T-helper 17 cell (primary cell): ENCODE measurements at places on chromosomes 7 and 10.

- no peak for DNase-seq
Observed at GRCh38 chr7:21276471-21277035, 151.3 kb upstream of the SP4 start.

- DNase-seq, result no peak
Observed at GRCh38 chr7:45670717-45671116, 96.5 kb downstream of the ADCY1 start.

DNA sequence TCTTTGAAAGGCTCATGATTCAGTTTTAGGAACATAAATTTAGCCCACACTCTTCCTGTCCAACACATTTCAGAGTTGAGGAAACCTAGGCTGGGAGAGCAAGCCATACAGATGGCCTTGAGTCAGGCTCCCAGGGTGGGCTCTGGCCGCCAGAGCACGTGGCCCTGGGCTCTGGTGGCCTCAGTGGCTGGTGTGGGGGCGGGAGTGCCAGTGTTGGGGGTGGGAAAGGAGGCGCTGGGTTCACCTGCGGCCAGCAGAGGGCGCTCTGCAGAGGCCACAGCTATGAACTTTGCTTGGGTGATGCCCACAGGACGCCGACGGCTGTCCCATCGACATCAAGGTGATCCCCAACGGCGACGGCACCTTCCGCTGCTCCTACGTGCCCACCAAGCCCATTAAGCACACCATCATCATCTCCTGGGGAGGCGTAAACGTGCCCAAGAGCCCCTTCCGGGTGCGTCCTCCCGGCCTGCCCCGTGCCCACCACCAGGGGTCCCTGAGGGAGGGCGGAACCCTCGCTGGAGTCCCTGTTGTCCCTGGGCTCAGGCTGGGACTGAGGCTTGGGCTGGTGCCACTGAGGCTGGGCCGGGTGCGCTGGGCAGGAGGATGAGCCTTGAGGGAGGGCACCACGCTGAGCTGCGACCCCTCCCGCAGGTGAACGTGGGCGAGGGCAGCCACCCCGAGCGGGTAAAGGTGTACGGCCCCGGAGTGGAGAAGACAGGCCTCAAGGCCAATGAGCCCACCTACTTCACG is 11.9 kb downstream of the FLNC start:
- DNase-seq, result peak; percentile 34

DNA sequence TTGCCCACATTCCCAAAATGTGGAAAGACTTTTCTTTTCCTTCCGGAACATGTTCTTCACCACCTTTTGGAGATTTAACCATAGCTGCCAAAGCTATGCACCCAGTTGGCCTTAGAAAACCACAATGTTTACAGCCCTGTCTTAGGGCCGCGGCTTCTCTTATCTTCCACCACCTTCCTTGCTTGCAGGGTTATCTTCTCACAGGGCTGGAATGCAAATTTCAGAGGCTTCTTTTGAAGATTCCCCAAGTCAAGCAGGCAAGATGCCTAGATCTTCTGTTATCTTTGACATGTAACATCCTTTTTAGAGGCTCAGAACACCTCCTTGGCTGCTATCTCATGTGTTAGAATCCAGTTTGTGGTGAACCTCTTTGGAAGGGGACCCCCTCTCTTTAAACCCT is 11.1 kb downstream of the KCTD7 start:
- no peak for DNase-seq

DNA sequence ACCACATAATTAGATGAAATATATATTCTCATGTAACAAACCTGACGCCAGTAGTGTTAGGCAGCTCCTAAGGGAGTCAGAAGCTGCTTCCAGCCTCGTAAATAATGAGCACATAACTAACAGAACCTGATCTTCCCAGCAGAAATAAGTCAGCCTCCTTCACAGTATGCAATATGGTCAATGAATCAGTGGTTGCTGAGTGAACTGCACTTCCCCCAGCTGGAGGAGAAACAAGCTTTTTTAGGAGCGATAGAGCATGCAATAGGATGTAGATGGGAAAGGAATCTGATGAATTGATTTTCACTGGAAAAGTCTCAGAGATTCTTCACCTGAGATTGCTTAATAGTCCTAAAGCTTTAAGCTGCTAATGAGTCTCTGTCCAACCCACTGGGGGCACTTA is 337.2 kb upstream of the LRGUK start:
- DNase-seq, result no peak

- no peak for DNase-seq
Observed at GRCh38 chr10:78130966-78131710, 97.5 kb downstream of the RPS24 start.

- DNase-seq, result no peak
Observed at GRCh38 chr10:35705051-35705450, 63.0 kb upstream of the FZD8 start.

- DNase-seq, result no peak
Observed at GRCh38 chr10:114539623-114540022, 118.5 kb downstream of the ABLIM1 start.

DNA sequence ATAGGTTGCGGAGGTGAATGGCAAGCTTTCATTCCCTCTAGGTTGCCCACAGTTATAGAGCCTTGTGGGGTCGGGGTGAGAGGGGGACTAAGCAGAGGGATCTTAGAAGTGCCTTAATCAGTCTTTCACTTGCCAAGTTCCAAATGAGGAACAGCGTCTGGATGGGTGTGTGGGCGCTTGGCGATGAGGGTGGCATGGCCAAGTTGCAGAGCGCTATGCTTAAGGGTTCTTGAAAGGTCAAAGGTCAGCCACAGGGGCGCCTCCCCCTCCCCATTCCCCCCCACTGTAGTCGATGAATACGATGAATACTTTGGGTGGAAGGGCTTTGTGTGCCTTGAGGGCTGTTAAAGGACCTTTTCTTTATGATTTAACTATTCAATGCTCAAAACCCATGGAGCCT is 185.0 kb downstream of the TCF7L2 start:
- no peak for DNase-seq

- DNase-seq, result no peak
Observed at GRCh38 chr10:51100221-51100620, 25.9 kb downstream of the PRKG1 start.

DNA sequence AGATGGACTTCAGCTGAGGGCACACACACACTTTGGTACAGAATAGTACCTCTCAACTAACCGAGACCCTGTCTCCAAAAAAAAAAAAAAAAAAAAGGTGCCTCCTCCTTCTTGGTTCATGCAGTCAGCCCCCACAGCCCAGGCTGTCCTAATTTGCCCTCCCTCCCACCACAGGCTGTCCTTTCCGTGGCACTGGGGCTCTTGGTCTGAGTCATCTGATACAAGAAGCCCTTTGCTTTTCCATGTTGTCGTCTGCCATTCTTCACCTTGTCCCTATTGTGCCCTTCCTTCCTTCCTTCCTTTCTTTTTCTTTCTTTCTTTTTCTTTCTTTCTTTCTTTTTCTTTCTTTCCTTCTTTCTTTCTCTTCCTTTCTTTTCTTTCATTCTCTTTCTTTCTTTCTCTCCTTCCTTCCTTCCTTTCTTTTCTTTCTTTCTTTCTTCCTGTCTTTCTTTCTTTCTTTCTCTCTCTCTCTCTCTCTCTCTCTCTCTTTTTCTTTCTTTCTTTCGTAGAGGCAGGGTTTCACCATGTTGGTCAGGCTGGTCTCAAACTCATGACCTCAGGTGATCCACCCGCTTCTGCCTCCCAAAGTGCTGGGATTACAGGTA is 96.0 kb upstream of the IKZF1 start:
- DNase-seq, result no peak

GRCh38 chr7:41809529-41809939 is 106.6 kb upstream of the INHBA start:
- DNase-seq, result no peak

GRCh38 chr7:425794-426188 is 93.9 kb downstream of the PDGFA start:
- DNase-seq, result no peak

GRCh38 chr7:81491573-81491972 is 278.3 kb downstream of the HGF start:
- no peak for DNase-seq

- no peak for DNase-seq
Observed at GRCh38 chr10:114635797-114636550, 22.1 kb downstream of the ABLIM1 start.

DNA sequence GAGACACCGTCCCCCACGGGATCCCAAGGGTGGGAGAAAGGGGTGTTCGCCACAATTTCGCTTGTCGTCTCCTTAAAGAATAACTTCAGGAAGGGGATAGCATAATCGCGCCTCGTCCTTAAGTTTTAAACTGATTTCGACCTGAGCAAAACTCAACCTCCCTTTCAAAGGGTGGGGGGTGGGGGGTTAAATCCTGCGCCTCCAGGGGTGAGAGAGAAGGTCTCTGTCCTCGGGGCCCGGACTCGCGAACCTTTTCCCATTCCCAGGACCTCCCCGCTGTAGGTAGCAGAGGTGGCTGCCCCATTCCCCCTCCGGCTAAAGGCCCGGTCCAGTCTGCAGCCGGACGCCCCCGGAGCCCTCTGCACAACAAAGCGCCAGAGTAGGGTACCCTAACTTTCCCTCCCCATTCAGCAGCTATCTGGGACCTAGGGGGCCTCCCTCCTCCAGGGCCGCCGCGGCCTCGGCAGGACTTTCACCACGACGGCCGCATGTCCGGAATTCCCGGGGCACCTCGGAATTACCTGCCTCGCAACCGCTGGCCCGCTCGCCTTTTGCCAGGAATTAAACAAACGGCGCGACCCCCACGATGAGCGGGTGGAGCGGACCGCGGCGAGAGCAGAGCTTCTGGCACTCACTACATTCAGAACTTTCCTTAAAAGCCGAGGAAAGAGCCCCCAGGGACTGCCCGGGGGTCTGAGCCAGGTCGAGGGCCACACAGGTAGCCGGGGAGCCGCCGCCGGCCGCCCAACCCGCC is 1.7 kb downstream of the CDK6 start:
- DNase-seq, result no peak

DNA sequence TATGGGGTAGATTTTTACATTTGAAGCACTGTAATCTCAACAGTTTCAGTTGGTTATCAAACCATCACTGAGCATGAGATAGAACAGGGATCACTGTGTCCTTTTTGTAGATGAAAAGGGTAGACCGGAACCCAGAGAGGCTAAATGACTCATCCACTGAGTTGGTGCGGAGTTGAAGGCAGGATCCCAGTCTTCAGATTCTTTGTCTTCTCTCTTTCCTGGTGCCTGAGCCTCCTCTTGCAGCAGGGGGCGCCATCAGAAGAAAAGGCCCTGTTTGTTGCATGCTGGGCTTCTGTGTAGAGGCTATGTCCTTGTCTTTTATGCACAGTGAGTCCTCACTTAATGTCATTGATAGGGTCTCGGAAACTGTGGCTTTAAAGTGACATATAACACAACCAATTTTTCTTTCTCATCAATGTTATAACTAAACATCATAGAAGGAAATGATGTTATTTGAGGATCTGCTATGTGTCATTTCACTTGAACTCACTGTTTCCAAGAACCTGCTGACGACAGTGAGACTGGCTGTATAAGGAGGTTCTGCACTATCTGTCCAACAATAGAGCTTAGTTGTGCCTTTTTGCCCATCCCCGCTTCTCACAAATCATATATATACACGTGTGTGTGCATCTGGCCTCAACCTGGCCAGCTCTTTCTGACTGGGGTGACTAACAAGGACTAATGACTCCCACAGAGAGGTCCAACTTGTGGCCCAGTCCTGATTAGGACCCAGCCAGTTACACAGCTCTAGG is 14.3 kb downstream of the ZNF282 start:
- DNase-seq, result peak; percentile 41

DNA sequence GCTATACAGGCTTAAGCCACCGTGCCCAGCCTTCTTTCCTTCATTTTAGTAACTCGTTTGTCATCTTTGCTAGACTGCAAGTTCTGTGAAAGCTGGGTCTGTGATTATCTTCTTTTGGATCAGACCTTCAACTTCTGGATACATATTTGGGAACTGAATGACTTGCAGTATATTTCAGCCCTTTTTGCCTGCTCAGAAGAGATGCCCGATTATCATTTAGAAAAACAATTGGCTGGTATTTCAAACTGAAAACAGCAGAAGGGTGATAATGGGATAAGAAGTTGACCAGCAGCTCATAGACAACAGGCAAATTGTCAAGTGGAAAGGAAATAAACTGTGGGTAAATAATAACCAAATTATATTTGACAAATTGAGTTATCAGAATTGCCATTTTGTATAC is 14.6 kb downstream of the RSBN1L start:
- DNase-seq, result no peak

- no peak for DNase-seq
Observed at GRCh38 chr10:3217301-3217700, 44.7 kb upstream of the PITRM1 start.

- no peak for DNase-seq
Observed at GRCh38 chr10:110269374-110270318, 35.1 kb downstream of the SMNDC1 start.
